Astrocyte (in vitro differentiated cells and primary cell): ENCODE measurements at places on chromosomes 6 and 20. TPM values are rescaled to one million over a fixed set of nuclear protein-coding genes. Genes with fewer than 3 reads are reported as not detected.

DNA sequence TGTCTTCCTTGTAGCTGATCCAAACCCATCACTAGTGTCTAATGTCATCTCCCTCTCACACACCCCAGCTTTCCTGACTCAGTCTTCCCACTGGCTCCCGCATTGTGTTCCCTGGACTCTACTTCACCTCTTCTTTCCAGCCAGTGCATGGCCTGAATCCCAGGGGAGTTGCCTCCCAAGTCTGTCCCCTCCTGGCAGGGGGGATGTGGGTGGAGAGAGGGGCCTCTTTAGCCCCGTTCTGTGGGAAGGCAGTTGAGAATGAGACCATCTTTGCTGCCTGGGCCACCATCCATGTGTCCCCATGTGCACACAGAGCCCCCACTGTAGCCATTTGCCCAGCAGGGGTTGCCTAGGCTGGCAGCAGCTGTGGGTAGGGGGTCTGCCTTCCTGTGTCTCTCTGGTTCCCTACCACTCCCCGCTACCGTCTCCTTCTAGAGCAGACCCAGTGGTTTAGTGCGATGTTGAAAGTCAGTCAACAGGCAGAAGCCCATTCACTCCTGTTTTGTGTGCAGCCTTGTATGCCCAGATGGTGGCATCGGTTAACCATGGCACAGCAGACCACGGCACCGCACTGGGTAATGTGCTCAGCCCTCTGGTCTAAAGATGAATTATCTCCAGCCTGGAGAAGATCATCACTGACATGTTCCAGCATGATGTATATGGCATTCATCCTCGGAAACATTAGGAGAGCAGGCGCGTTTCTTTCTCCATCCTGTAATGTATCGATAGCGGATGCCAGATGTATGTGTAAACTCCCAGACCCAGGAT, 178.8 kb upstream of the SNX9 start:
- H3K27me3 ChIP-seq, result no peaks in the 10 kb centered on the region
- H3K4me3 ChIP-seq, result no peak overlapping the region
- H3K27ac ChIP-seq, result no peak overlapping the region
- no peaks in the 10 kb centered on the region for H3K4me1 ChIP-seq
- DNase-seq, result no peak
- no peaks in the 10 kb centered on the region for H3K36me3 ChIP-seq

DNA sequence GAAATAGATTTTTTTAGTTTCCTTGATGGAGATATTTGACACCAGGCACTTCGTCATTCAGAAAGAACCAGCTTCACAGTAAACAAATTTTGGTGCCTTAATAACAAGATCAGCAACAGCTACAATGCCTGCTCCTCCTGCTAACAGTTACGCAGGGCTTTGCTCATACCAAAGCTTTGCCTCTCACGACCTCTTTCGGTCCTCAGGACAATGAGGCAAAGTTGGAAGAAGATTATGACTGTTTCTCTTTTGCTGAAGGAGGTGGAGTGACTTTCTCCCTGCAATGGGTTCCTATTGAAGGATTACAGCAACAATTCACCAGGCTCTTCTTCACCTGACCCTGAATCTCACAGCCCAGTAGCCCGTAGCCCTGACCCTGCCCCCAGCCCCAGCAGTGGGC, 440.1 kb downstream of the PREX1 start:
- H3K4me1 ChIP-seq, result no peaks in the 10 kb centered on the region
- H3K27ac ChIP-seq, result no peak overlapping the region
- no peak for DNase-seq
- H3K27me3 ChIP-seq, result peaks cover 5% of the 10 kb centered on the region
- H3K4me3 ChIP-seq, result no peak overlapping the region

DNA sequence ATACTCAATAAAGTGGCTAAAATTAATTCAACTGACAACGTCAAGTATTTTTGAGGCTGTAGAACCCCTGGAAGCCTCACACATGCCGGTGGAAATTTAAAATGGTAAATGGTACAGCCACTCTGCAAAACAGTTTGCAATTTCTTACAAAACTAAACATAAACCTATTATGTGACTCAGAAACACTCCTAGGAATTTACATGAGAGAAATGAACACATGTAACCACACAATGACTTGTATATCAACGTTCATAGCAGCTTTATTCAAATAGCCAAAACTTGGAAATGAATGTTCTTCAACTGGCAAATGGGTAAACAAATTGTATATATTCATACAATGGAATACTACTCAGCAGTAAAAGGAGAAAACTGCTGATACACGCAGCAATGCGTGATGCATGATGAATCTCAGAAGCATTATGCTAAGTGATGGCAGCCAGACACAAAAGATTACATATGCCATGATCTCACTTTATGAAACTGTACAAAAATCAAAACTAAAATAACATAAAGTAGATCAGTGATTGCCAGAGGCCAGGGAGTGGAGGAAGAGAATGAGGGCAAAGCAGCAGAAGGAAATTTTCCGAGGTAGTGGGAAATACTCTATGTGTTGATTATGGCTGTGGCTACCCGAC, 112.5 kb downstream of the FAM50B start:
- peak overlapping the region; percentile 58 for H3K27ac ChIP-seq
- no peak overlapping the region for H3K4me3 ChIP-seq
- H3K36me3 ChIP-seq, result no peaks in the 10 kb centered on the region
- H3K27me3 ChIP-seq, result no peaks in the 10 kb centered on the region
- H3K4me1 ChIP-seq, result peaks cover 41% of the 10 kb centered on the region
- peak; percentile 44 for DNase-seq

DNA sequence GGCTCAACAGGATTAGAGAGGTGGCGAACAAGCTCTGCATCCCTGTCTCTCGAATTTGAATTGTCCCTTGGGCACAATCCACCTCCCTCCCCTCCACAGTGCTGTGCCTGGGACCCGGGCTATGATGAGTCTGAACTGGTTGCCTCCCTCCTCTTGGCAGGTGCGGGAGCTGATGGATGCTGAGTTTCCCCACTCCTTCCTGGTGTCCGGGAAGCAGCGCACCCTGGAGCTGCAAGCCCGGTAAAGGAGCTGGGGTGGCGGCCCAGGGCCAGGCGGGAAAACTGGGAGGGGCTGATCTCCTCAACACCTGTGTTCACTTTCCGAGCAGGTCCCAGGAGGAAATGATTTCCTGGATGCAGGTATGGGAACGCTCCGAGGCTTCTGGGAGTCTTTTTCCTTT, 14.9 kb downstream of the FGD2 start:
- no peak overlapping the region for H3K27ac ChIP-seq
- no peak for DNase-seq
- peaks cover 11% of the 10 kb centered on the region for H3K4me1 ChIP-seq
- no peak overlapping the region for H3K4me3 ChIP-seq
- H3K27me3 ChIP-seq, result no peaks in the 10 kb centered on the region

DNA sequence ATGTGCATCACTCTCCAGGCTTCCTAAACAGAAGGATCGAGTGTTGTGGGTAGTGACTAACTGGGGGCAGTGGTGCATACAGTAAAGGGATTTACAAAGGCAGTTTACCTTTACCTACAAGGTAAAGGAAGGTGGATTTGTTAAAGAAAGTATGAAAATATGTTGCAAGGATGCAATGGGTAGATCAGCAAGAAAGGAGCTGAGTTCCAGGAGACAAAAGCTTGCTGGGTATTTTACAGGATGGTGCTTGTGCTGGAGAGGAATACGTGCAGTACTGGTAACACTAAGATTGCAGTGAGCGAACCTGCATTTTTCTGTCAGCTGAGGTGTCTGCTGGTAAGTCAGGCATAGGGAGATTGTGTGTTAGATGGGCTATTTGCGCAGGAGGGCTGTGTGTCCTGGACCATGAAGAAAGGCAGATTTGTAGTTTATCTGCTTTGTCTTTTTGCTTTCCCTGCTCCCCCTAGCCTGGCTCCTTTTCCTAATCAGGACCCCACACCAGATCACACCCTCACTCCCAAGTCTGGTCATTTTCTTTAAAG, 304.6 kb downstream of the THBS2 start:
- H3K36me3 ChIP-seq, result no peaks in the 10 kb centered on the region
- H3K4me3 ChIP-seq, result no peak overlapping the region
- H3K27ac ChIP-seq, result no peak overlapping the region
- peaks cover 6% of the 10 kb centered on the region for H3K27me3 ChIP-seq
- no peak for DNase-seq

GRCh38 chr6:129007701-129008373, 124.9 kb downstream of the LAMA2 start:
- H3K27me3 ChIP-seq, result no peaks in the 10 kb centered on the region
- no peak for DNase-seq
- H3K4me1 ChIP-seq, result no peaks in the 10 kb centered on the region
- H3K27ac ChIP-seq, result no peak overlapping the region
- H3K36me3 ChIP-seq, result no peaks in the 10 kb centered on the region
- no peak overlapping the region for H3K4me3 ChIP-seq

- no peak overlapping the region for H3K27ac ChIP-seq
- no peaks in the 10 kb centered on the region for H3K27me3 ChIP-seq
- no peak for DNase-seq
These were observed 192.0 kb downstream of the MEI4 start for GRCh38 chr6:77844822-77845221.

DNA sequence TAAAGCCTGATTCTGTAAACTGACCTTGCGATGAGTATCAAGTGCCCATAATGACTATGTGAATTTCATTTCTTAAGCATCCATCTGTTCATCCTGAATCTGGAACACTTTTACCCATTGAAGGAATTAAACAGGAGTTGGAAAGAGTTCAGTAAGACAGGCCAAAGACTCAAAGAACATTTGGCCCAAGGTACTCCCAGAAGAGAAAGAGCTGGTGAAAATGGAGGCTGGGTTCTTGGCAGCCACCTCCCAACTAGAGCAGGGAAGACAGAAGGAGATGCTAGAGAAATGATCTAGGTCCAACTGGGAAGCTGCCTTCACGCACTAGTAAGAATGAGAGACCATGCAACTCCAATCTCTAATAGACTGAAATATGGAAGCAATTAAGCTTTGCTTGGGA, 290.8 kb upstream of the RNF24 start:
- no peak for DNase-seq
- no peak overlapping the region for H3K4me3 ChIP-seq
- peaks cover 9% of the 10 kb centered on the region for H3K4me1 ChIP-seq

DNA sequence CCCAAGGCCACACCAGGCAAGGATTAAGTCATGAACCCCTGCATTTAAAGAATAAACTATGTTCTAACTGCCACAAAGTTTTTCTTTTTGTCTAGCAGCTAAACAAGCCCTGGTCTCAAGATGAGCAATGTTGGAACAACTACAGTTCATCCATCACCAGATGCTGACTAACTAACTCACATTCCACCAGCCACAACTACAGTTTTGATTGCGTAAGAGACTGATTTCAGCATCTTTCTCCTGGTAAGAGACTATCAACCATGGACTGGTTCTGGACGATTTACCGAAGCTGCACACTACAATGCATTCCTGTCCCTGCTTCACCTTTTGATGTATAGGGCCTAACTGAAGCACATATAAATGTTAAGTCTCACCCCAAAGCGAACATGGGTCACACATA, 43.0 kb downstream of the F13A1 start:
- H3K4me3 ChIP-seq, result no peak overlapping the region
- peak; percentile 0 for DNase-seq
- H3K36me3 ChIP-seq, result no peaks in the 10 kb centered on the region
- no peak overlapping the region for H3K27ac ChIP-seq
- no peaks in the 10 kb centered on the region for H3K4me1 ChIP-seq
- H3K27me3 ChIP-seq, result no peaks in the 10 kb centered on the region

DNA sequence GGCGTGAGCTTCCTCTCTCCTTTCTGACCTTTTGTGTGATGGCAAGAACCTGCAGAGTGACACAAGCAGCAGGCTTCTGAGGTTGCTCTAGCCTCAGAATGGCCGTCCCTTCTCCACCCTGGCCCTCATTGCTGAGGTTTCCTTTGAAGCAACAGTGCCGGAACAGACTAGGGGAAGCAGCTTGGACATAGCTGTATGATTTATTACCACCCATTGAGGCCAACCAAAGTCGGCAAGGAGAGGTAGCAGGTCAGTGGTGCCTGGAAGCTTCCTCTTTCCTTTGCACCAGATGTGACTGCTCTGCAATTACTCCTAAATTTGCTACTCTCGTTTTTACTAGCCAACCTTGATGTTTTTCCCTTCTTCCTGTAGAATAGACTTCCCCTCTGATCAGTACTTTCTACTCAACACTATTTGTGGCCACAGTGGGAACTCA, 31.4 kb downstream of the PTPN1 start:
- peak overlapping the region; percentile 96 for H3K27ac ChIP-seq
- peak overlapping the region; percentile 31 for H3K4me3 ChIP-seq
- H3K27me3 ChIP-seq, result no peaks in the 10 kb centered on the region
- H3K36me3 ChIP-seq, result no peaks in the 10 kb centered on the region

DNA sequence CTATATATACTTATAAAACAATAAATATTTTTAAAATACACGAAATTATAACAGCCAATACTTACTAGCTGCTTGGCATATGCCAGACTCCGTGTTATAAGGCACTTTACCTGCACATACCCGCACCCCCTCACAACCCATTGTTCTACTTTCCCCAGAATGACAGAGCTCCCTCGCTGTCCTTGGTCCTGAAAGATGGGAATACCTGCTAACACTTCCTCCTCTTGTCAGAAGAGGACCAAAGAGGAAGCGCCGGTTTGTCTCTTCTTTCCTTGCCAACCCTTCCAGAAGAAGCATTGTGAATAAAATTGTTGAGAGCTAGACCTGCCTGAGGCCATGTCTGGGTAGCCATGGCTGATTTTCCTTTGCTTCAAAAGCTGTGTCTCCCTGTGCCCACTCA, 149.3 kb downstream of the PTPRT start:
- H3K4me3 ChIP-seq, result no peak overlapping the region
- H3K36me3 ChIP-seq, result no peaks in the 10 kb centered on the region
- no peak for DNase-seq
- H3K27me3 ChIP-seq, result no peaks in the 10 kb centered on the region

DNA sequence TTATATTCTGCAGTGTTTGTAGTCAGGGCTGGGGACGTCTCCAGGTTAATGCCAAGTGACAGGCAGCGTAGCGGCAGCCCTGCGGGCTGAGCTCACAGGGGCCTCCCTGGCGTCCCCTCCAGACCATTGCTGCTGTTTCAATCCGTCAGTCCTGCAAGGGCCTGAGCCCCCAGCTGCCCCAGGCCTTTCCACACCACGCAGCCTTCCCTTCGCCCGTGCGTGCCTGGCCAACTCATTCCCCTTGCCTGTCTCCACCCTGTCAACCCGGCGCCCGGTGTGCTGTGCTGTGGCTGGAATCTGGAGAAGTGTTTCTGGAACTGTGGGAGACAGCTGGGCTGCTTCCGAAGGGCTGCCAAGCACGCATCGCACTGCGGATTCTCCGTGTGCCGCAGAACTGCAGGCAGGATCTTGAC, 11.9 kb downstream of the BHLHE23 start:
- H3K27me3 ChIP-seq, result peaks cover 29% of the 10 kb centered on the region
- DNase-seq, result no peak
- H3K27ac ChIP-seq, result no peak overlapping the region
- no peak overlapping the region for H3K4me3 ChIP-seq

MARCKS gene
- 240 and 261 TPM in 2 replicates for total RNA-seq

SLC26A8 gene
- not detected in 2 replicates for total RNA-seq

PSORS1C2 gene
- not detected in 2 replicates for total RNA-seq

KHDRBS2 gene
- not detected in 2 replicates for total RNA-seq

ZSCAN23 gene
- total RNA-seq, result 3.0 and 4.8 TPM in 2 replicates

SYNDIG1 gene
- 5.7 and 8.7 TPM in 2 replicates for total RNA-seq
